NCI-H460 (cell line): ENCODE measurements at places on chromosomes 7 and 10. TPM values are rescaled to one million over a fixed set of nuclear protein-coding genes. Genes with fewer than 3 reads are reported as not detected.

GRCh38 chr7:155032978-155033377, 30.1 kb upstream of the PAXIP1 start:
- DNase-seq, result no peak

- no peak for DNase-seq
Measured at GRCh38 chr10:76840802-76841201, 796.8 kb downstream of the KCNMA1 start.

DNA sequence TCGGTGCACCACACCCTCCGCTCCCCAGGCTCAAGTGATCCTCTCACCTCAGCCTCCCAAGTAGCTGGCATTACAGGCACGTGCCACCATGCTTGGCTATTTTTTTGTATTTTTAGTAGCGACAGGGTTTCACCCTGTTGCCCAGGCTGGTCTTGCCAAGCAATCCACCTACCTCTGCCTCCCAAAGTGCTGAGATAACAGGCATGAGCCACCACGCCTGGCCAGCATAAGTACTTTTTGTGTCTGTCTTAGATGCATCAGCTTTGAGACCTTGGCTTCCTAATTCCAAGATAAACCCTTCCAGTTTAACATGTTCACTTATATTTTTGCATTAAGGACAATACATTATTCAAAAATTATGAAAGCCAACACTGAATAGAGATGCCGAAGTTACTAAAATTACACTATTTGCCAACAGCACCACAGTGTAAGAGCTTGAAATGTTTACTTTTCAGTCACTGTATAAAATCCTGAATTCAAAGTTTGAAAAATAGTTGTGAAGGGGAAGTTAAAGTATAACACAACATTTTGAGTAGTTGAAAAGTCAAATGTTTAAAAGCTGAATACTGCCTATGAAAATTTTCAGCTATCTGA, 36.5 kb downstream of the ANKIB1 start:
- DNase-seq, result no peak

DNA sequence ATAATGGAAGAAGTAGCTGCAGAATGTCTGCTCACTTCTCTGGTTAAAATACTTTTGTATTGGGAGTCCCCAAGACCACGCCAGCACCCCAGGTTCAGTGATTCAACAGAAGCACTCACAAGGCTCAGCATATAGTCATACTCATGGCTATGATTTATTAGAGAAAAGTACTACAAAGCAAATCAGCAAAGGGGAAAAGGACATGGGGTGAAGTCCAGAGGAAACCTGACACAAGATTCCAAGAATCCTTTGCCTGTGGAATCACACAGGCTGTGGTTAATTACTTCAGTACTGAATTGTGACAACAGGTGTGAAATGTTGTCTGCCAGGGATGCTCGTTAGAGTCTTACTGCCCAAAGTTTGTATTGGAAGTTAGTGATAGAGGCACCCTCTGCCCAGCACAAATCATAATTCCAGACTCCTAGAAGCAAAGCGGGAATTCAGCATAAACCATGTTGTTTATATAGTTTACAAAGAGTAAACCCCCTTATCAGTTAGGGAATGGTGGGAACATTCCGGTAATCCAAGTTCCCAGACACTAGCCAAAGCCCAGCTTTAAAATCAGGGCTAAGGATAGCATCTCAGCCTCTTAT, 79.4 kb downstream of the HYCC1 start:
- DNase-seq, result no peak

GRCh38 chr10:102399217-102400021, 3.9 kb downstream of the NFKB2 start:
- peak; percentile 81 for DNase-seq

Gene FKBP6
- total RNA-seq, result 0.17 TPM in 1 of 2 replicates, not detected in the other

Gene PRRT4
- 0.27 and 0.38 TPM in 2 replicates for total RNA-seq

Gene MAGI2
- total RNA-seq, result 1.1 and 1.7 TPM in 2 replicates
